NCI-H510A (cell line): ENCODE measurements at places on chromosomes 6 and 20.
A peak's percentile ranks its signal among the peaks of the same experiment; 100 is the strongest.

- no peak for DNase-seq
These were observed 101.2 kb downstream of the NUS1 start for GRCh38 chr6:117776441-117776840.

- no peak for DNase-seq
These were observed 331.6 kb upstream of the NT5E start for GRCh38 chr6:85118233-85118632.

- DNase-seq, result no peak
These were observed 216.9 kb upstream of the SMLR1 start for GRCh38 chr6:130610303-130610702.

- no peak for DNase-seq
These were observed 135.0 kb downstream of the CLIC5 start for GRCh38 chr6:45880676-45881075.

DNA sequence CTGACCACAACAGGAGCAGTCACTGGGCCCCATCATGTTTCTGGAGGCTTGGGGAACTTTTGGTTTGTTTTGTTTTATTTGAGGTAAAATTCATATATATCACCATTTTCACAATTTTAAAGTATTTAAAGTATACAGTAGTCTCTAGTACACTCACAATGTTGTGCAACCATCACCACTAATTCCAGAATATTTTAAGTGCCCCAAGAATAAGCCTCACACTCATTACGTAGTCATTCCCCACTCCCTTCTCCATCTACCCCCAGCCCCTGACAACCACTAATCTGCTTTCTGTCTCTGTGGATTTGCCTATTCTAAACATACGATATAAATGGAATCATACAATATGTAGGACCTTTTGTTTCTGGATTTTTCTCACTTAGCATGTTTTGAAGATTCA lies 29.0 kb downstream of the RTN4IP1 start:
- DNase-seq, result no peak

DNA sequence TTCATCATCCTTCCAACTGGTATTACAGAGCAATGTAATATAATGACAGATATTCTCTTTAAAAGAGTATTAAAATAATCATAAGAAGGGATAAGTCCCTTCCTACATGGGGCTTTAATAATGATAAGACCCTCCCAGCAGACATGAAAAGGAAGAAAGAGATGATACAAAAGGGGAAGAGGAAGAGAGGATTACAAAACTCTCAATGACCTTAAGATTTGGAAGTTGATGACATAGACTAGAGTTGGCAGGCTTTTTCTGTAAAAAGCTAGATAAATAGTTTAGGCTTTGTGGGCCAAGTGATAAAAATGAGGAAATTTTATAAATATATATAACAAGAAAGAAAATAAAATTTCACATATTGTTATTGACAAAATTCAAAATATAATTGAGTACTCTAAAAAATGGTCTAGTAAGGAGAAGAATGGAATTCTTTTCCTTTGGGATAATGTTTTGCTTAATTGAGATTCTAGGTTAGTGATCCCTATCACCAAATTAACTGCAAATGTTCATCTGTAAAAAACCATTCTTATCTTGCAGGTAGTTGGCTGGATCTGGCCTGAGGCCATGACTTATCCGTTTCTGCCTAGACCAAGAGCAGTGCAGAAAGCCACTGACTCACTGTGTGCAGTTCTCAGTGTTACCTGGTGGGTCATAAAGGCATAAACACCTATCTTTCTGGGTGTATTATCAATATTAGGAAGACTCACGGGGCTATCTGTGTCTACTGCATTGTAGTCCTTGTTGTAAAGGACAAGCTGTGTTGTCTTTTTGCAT lies 11.0 kb downstream of the RIPOR2 start:
- DNase-seq, result no peak

DNA sequence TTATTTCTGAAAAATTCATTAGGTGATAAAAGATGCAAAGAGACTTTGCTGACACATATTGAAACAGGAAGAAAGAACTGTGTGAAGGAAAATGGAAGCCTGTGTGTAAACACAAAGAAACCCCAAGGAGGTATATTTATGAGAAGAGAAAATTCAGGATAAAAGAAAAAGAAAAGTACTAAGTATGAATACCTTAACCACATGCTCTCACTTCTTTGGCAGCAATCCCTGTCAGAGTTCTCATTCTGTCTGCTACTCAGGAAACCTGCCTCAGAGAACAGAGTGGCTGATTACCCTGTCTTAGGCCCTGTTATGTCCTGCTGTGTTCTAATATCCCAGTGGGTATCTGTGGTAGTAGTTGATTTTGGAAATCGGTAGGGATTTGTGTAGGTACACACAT lies 457.9 kb downstream of the TBC1D32 start:
- no peak for DNase-seq

- DNase-seq, result no peak
These were observed 448.7 kb upstream of the JARID2 start for GRCh38 chr6:14796974-14797762.

DNA sequence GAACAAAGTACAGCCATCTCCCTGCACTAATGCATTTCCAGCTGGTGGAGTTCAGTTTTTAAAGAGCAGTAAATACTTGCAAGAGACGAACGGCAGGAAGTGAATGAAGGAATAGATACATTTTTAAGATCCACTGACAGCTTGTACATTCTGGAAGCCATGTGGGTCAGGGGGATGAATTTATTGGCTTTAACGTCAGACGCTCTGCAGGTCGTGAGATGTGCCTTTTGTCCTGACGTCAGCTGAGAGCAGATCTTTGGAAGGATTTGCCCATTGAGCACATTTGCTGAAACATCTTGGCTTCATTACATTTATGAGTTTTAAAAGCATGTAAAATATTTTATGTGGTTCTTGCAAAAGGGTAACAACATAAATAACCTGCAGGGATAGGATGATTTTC lies 29.5 kb upstream of the SALL4 start:
- no peak for DNase-seq

- no peak for DNase-seq
These were observed 102.7 kb upstream of the TOP1 start for GRCh38 chr20:40925829-40926510.

DNA sequence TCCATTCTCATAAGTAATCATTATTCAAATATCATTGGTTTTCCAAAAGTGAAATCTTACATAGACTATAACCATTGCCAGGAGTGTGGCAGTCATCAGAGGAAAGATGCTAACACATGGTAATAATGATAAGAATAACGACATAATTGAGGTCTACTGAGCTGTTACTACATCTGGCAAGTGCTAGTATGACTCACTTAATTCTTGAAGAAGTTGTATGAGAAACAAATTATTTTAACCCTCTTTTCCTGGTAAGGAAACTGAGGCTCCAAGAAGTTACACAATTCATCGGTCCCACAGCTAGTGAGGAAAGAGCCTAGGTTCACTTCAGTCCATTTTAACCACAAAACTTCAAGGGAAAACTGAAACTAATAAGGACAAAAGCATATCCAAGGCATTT lies 335.6 kb upstream of the BTBD3 start:
- DNase-seq, result no peak

- DNase-seq, result peak; percentile 79
These were observed 132.2 kb downstream of the OGFRL1 start for GRCh38 chr6:71420693-71421328.

GRCh38 chr6:2314641-2315040 lies 69.2 kb upstream of the GMDS start:
- DNase-seq, result no peak

DNA sequence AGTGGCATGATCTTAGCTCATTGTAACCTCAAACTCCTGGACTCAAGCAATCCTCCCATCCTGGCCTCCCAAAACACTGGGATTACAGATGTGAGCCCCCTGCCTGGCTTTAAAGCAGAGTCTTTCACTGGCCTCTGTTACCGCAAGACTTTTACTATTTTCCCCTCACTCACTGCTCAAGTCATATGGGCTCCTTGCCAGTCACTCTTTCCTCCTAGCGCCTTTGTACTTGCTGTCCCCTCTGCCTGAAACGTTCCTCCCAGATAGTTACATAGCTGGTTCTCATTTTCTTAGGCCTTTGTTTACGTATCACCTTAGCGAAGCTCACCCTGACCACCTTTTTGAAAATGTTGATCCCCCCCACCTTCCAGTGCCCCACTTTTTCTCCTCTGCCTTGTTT lies 29.3 kb downstream of the RPRD1B start:
- no peak for DNase-seq

GRCh38 chr6:43909474-43910148 lies 139.6 kb downstream of the VEGFA start:
- DNase-seq, result no peak

- no peak for DNase-seq
These were observed 22.8 kb upstream of the CRIP3 start for GRCh38 chr6:43331470-43331869.

- no peak for DNase-seq
These were observed 38.8 kb downstream of the SNX9 start for GRCh38 chr6:157861814-157862213.
